ENCODE measurements at places on chromosomes 16 and 17.
A peak's percentile ranks its signal among the peaks of the same experiment; 100 is the strongest.

- no peak for DNase-seq
Measured at GRCh38 chr17:28948873-28949184, 2.5 kb downstream of the PHF12 start.

DNA sequence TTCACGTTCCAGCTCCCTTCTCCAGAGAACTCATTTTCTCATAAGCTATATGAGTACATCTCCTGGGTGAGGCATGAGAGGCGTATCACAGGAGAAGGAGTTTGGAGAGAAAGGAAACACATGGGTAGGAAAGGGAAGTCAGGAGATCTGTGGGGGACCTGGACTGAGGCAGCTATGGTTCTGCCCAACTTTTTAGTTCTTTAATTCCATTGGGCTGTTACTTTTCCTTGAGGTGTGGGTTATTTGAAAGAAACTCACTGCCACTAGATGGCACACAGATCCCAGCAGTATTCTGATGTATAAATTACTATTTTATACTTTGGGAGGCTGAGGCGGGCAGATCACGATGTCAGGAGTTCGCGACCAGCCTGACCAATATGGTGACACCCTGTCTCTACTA is 63.6 kb downstream of the NUP93 start:
- DNase-seq, result no peak

DNA sequence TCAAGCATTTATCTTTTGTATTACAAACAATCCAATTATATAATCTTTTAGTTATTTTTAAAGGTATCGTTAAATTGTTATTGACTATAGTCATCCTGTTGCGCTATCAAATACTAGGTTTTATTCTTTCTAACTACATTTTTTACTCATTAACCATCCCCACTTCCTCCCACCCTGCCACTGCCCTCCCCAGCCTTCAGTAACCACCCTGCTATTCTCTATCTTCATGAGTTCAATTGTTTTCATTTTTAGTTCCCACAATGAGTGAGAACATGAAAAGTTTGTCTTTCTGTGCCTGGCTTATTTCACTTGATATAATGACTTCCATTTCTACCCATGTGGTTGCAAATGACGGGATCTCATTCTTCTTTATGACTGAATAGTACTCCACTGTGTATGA is 94.1 kb upstream of the MYOCD start:
- DNase-seq, result no peak

GRCh38 chr17:52170963-52171572 is 12.6 kb upstream of the CA10 start:
- DNase-seq, result no peak

GRCh38 chr16:84552135-84552534 is 47.7 kb upstream of the MEAK7 start:
- peak; percentile 65 for DNase-seq

- DNase-seq, result peak; percentile 52
Measured at GRCh38 chr16:12625068-12625467, 178.6 kb downstream of the CPPED1 start.

- DNase-seq, result no peak
Measured at GRCh38 chr16:65059406-65059980, 62.4 kb downstream of the CDH11 start.

DNA sequence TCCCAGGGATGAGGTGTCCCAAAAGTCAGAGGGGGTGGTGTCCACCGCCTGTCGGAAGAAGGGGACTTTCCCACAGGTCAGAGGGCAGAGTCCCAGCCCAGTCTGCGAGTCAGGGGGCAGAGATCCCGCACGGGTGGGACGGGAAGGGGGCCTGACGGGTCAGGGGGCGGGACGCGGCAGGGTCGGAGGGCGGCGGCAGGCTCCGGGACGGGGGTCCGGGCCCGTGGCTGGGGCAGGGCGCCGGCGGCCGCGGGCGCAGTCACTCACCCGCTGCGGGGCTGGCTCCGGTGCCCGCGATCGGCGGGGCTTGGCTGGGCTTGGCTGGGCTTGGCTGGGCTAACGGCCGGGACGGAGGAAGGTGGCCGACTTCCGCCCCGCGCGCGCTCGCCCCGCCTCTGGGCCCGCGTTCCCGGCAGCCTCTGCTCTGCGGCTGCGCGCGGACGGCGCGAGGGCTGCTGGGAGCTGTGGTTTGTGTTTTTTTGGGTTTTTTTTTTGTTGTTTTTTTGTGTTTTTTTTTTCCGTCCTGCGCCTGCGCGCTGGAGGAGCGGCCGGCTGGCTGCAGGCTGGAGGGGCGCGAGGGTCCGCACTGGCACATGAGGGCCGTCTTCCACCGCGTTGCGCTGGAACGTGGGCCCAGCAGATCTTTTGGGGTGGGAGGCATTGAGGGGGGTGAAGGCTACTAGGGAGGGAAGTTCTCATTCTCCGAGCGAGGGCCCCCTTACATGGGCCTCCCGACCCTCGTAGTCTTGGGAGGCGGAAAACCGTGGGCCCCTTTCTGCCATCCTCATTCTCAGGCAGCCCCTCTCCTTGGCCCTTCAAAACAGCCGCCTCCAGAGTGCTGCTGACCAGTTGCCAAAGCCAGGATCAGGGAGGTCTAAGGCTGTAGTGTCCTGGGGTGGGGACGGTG is at the start of gene CANT1:
Gene CANT1, minus strand, starts transcription at position 368 of the 907 bp plus-strand sequence. CDS start 12,142 bp downstream, outside the sequence.
- peak; percentile 90 for DNase-seq

DNA sequence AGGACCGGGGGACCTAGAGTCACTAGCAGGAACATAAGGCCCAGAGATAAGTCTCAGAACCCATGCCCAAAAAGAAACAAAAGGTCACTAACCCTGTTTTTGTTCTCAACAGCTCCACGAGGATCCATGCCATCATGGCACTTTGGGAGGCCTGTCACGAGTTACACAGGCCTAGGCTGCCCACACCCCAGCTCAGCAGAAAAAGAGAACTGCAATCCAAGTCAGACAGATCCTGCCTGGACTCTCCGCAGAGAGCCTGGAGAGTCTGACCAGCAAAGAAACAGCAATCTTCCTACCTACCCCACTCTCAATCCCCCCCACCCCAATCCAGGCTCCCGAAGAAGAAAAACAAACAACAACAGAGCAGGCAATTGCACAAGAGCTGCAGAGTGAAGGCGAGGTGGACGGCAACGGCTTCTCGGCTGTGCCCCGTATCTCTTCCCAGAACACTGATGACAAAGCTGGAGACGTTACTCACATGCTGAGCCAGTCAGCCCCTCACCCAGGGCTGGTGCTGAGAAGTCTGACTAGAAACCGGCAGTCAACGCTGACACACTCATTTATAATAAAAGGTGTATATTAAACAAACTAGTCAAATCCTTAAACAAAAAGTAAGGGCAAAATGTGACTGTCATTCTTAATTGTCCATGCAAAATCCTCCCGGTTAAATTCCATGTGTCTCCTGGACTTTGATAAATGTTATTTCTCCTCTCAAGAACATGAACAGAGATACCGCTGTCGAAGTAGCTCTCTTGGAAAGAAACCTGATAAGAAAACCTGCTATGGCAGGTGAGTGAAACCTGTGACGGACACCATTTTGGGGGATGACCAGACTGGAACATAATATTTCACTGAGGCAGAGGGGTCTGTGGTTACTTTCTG is 89.3 kb downstream of the SMG6 start:
- peak; percentile 56 for DNase-seq

DNA sequence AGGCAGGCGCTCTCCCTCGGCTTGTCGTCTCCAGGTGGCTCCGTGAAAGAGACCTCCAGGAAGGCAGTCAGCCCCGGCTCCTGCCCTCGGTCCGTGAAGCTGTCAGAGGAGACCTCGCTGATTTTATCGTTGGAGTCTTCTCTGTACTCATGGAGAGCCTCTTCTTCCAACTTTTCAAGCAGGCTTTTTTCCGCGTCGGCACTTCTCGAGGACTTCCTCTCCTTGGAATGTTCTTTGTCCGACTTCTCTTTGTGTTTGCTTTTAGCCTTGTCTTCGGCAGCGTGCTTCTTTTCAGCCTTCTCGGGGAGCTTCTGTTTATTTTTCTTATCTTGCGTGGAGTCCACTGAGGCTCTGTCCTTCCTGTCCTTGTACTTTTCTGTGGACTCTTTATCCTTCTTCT is 65.0 kb downstream of the ZNF778 start:
- DNase-seq, result no peak

DNA sequence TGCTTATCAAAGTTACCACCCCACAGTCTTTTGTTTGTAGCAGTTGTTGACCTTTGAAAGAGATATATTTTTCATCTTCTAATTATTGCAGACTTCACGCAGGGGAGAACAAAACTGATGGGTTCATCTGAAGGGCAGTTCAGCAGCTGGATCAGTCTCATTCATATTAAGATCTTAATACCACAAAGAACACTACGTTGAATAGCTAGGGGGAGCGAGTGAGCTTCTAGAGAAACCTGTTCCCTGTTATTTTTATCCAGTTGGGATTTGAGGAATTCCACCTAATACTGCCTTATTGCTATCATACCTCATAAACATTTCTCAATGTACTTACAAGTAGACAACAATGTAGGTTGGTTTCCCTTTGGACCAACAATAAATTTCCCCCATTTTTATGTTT is 306.1 kb upstream of the KIF2B start:
- DNase-seq, result no peak

DNA sequence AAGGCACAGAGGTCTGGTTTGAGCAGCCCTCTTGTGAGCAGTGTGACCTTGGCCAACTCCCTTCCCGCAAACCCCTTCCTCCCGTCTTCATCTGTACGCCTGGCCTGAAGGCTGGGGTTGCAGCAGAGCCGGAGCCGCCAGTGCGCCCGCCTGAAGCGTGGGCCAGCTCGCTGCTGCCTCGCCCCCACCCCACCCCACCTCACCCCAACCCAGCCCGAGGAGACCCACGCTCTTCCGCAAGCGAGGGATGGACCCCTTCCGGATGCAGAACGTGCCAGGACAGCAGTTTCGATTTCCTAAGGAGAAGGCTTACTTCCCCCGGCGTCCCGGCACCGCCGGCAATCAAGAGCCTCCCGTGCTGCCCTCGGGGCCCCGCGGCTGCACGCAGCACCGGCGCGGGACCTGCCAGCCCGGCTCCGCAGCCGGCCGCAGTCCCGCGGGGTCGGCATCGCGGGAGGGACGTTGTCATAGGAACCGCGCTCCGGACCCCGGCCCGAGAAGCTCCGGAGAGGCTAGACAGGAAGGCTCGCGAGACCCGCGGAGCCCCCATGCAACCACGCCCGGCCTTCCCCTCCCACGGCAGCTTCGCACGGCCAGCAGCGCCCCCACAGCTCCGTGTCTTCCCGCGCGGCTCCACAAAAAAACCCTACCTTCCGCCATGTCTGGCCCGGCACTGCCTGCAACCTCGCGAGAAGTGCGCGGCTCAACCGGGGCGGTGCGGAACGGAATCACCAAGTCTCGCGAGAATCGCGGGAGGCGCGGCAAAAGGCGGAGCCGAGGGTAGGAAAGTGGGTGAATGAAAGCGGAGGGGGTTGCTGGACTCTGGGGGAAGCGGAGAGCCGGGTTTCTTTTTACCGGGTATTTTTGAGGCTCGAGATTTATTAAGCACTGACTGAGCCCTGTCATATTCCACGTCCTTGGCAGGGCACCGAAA is at the start of gene ANKFY1:
Gene ANKFY1, minus strand, starts transcription at position 698 of the 934 bp plus-strand sequence. Its CDS starts 38 bp downstream, at position 660.
- peak; percentile 100 for DNase-seq

DNA sequence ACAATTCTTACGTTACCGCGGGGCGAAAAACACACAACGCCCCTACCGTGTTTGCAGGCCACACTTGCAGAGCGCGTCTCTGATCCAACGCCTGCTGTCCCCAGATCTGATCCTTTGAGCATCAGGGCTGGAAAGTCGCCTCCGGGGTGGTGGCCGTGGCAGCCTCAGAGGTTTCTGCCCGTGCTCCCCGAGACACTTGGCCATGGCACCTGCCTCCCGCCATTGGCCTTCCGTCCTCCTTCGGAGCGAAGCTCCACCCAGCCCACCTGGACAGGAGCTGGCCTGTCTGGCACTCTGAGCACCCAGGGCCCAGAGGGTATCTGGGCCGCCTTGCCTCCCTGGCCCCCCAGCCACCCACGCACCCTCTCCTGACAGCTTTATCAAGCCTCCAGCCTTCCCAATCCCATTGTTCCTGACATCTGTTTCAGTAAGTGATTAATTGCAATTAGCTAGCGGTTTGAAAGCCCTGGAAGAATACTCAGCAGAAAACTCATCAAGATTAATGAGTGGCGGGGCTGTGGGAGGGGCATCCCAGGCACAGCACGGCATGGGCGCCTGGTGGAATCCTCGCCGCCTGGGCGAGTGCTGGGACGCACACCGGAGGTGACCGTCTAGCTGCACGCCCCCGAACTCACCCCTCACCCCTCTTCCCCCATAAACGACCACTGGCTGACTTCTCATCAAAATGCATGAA is 181.5 kb upstream of the GSE1 start:
- peak; percentile 24 for DNase-seq

- DNase-seq, result no peak
Measured at GRCh38 chr17:9907131-9907530, 2.1 kb upstream of the RCVRN start.

GRCh38 chr16:57653936-57654335 is 14.2 kb upstream of the ADGRG3 start:
- DNase-seq, result no peak

DNA sequence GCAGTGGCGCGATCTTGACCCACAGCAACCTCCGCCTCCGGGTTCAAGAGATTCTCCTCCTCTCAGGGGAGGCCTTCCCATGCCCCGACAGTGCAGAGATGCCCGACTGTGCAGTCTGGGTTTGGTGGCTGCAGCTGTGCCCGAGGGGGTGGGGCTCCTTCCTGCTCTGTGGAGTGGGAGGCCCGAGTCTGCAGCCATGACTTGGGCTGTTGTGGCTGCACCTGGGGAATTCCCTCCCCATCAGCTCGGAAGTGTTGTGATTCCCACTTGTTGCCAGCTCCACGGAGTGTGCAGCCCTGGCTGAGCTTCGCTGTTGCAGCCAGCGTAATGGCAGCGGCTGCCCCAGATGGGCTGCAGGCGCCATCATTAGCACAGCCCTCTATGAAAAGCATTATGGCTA is 66.4 kb upstream of the SMIM36 start:
- no peak for DNase-seq

DNA sequence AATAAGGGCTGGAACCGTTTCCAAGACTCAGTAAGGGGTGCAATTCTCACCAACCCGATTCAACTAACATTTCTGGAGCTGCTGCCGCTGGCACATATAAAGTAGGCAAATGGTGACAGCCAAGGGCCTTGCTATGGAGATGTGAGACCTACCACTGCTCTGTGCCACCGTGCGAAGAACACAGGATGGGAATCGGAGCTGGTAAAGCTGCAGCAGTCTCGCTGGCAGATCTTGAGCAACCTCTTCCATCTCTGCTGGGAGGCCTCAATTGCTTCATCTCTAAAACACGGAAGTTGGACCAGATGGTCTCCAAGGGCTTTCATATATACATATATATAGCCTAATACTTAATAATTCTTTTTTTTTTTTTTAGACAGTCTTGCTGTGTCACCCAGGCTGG is 128.9 kb upstream of the RCVRN start:
- DNase-seq, result no peak

- DNase-seq, result no peak
Measured at GRCh38 chr17:78406396-78406795, 27.9 kb downstream of the PGS1 start.

DNA sequence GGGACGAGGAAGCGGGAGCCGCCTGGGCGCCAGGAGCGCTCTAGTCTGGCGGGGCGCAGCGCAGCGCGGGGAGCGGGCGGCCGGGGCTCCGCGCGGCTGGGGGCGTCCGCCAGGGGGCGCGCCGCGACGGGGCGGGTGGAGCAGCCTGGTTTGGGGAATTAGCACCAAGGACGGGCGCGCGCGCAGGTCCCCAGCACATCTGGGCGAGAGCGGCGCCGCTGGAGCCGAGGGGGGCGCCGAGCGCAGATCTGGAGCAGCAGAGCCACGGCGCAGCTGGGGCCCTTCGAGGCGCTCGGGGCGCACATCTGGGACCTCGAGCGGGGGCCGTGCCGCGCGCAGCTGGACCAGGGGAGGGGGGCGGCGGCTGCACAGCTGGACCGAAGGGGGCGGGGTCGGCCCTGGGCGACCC is at the start of gene NXPH3:
Gene NXPH3, plus strand, starts transcription at position 193 of the 409 bp plus-strand sequence. CDS start 349 bp downstream, outside the sequence.
- peak; percentile 88 for DNase-seq

- DNase-seq, result peak; percentile 72
Measured at GRCh38 chr17:3693829-3694231, 2.1 kb downstream of the P2RX5 start.

GRCh38 chr17:61312406-61313295 is 87.0 kb upstream of the TBX2 start:
- no peak for DNase-seq

Data from activated CD8-positive, alpha-beta memory T cell treated with anti-CD3 and anti-CD28 coated beads for 24 hours (primary cell).